Stimulated activated CD4-positive, alpha-beta T cell treated with anti-CD3 and anti-CD28 coated beads, TNF-alpha, amount 100 ng/mL, for 1 hour (primary cell): ENCODE measurements at places on chromosomes 11 and 22.

DNA sequence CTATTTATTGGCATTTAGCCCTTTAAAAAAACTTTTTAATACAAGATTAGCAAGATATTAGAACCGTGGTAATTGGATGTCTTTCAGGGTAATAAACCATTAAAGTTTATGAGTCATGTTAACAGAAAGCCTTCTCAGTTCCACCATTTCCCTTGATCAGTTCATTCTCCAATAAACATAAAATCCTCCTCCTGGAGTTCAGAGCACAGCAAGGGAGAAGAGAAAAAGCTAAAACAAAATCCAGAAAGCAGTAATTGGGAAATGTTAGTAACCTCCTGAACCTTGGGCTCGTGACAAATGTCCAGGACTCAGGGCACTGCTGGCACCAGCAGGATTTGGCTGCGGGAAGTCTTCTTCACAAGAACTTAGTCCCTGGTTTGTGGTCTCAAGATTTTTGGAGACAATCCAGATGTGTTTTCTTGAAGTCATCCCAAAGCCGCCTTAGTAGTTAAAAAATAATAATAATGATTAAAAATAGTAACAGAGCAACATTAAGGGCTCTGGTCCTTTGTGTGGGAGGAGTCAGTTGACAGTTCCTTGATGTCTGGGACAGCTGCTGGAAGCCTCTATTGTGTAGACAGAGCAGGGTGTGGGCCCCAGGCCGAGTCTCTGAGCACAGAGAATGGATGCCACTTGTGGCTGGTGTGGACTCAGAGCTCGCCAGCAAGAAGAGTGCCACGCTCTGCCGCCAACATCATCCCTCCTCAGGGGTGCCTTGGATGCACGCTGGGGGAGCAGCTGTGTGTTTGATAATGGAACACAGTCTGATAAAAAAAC, 43.4 kb upstream of the PITPNB start:
- DNase-seq = no peak

- no peak for DNase-seq
These were observed 10.2 kb downstream of the BCR start for GRCh38 chr22:23190526-23190925.

DNA sequence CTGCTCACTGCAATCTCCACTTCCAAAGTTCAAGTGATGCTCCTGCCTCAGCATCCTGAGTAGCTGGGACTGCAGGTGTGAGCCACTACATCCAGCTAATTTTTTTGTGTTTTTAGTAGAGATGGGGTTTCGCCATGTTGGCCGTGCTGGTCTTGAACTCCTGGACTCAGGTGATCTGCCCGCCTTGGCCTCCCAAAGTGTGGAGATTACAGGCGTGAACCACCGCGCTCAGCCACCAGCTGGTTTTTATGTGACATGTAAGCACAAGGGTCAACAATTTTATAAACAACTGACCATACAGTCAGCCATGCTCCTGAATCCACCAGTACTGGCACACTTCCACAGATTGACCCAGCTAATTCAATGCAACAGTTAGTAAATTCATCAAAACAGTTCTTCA, 526.3 kb upstream of the LRRC4C start:
- no peak for DNase-seq

DNA sequence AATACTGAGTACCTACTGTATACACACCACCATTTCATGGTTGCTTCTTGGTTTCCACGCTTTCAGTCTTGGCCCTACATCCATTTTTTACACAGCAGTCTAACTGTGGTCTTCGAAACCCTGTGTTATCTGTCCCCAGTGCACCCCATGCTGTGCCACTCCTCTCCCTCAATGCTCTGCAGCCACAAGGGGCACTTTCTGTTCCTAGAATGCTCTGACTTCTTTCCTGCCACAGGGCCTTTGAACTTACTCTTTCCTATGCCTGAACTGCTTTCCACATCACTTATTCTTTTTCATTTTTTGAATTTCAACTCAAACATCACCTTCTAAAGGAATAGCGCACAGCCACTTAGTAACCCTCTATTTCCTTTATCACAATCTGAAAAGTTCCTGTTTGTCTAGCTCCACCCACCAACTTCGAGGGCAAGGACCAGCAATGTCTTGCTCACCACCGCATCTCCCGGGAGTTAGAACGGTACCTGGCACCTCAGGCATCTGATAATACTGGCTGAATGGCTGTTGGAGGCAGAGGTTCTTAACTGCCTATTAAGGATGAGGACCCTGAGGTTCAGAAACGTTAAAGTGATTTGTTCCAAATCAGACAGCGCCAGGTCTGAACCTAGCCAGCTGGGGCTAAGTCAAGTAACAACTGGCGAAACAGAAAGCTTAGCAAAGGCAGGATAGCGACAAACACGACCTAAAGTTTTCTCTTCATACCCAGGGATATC, 568 bp downstream of the ALG8 start:
- no peak for DNase-seq

- no peak for DNase-seq
These were observed 113.6 kb upstream of the MTNR1B start for GRCh38 chr11:92855607-92856405.

DNA sequence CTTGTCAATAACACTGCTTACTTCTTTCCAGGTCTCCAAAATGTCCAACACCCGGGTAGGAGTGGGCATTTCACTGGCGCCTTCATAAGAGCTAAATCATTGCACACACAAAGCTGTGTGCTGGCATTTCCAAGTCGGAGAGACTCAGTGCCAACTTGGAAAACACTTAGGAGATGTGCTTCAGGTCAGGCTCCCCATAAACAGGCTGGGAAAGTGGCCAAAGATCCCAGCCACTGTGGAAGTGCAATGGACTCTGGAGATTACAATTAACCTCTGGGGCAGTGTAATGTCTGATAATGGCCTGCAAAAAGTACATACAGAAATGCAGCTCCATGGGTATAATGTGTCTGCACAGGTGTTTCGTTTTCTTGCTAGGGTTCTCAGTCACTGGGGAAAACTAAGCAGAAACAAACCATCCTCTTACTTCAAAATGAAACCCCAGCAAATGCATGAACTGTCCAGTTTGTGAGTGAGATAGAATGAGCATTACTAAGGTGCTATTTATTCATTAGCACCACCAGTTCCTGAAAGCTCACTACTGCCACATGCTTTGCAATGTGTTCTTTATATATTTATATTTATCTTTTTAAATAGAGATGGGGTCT, 79.0 kb downstream of the ABTB2 start:
- no peak for DNase-seq

DNA sequence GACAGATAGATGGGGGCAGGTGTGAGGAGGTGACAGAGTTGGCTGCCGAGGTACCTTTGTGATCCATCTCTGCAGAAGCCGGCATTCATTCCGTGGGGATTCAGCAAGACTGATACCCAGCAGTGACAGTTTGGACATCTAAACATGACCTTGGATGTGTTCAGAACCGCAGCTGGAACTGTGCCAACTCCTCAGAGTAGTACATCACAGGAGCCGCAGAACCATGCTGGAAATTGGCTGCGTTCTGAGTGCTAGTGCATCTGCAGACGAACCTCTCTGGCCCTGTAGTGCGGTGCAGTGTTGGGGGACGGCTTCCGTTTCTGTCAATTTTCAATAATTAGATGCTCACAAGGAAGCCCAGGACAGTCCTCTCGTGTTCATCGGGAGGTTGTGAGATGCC, 772.1 kb downstream of the NTM start:
- DNase-seq = no peak

- DNase-seq = no peak
These were observed 38.7 kb downstream of the KCNJ1 start for GRCh38 chr11:128828350-128828749.

DNA sequence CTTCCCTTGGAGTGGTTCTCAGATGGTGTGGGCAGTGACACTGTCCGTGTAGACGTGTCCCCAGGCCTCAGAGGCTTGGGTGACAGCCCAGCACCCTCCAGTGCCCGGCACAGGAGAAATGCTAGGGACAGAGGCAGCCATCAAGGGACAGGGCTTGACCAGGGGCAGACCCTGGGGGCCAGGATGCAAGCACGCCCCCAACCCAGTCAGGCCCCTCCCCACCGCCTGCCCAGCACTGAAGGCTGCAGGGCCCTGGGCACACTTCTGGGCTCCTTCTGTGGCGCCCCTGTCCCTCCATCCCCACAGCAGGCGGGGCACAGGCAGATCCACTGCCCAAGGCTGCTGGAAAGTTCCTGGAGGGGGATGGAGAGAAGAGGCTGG, 11.1 kb downstream of the IGF2 start:
- DNase-seq = no peak

GRCh38 chr11:61473370-61474012, 35.1 kb upstream of the LRRC10B start:
- no peak for DNase-seq
